Umbilical cord (tissue), 2 donors: ENCODE measurements at places on chromosomes 3 and 15.

DNA sequence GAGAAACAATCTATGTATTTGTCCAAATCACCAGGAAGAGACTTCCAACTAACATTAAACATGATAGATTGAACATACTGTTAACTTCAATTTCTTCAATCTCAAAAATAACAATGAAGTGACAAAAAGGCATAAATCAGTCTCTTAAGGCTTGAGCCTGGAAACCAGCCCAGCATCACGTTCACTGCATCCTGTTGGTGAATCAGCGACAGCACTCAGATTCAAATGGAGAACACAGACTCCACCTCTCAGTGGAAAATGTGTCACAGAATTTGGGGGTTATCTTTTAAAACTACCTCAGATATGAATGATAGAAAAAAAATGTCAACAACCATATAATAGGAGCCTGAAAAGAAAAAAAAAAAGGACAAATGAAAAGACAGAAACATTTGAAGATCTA, 212.0 kb downstream of the MINAR1 start:
- no peak for DNase-seq

DNA sequence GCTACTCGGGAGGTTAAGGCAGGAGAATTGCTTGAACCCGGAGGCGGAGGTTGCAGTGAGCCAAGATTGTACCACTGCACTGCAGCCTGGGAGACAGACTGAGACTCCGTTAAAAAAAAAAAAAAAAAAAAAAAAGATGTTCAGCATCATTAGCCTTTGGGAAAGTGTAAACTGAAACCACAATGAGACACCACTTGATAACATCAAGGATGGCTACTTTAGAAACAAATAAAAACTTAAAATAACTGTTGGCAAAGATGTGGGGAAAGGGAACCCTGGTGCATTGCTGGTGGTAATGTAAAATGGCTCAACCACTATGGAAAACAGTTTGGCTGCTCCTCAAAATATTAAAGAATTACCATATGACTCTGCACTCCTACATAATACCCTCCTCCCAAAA, 1.9 kb downstream of the LEO1 start:
- no peak for DNase-seq

DNA sequence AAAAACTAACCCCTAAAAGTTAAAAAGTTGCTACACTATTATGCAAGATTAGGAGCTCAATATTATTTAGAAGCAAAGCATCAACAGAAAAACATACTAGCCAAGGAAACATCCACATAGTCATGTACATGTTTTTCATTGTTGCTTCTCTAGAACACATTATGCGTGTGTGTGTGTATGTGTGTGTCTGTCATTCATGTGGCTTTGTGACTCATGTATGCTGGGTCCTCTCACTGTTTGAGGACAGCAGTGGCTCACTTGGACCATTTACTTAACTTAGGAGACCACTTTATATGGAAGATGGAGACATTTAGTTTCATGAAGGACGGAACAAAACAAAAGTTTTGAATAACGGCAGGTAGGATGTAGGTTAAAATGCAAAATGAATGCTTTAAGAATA, 219.4 kb upstream of the THBS1 start:
- no peak for DNase-seq

- DNase-seq: no peak
Measured at GRCh38 chr3:195893044-195893395, 15.3 kb downstream of the TNK2 start.

DNA sequence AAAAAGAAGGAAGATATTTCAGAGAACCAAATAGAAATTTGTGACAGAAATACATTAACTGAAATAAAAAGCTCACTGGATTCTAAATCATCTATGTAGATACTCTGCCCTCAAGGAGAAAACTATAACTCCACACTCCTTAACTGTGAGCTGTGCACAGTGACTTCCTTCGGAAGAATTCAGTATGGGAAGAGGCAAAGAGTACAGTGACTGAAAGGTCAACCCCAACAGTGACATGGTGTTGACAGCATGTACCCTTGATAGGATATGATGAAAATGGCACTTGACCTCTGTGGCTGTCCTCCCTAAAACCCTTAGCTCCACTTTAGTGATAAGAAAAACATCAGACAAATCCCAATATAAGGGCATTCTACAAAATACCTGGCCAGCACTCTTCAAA, 165.5 kb downstream of the ATP10A start:
- no peak for DNase-seq

DNA sequence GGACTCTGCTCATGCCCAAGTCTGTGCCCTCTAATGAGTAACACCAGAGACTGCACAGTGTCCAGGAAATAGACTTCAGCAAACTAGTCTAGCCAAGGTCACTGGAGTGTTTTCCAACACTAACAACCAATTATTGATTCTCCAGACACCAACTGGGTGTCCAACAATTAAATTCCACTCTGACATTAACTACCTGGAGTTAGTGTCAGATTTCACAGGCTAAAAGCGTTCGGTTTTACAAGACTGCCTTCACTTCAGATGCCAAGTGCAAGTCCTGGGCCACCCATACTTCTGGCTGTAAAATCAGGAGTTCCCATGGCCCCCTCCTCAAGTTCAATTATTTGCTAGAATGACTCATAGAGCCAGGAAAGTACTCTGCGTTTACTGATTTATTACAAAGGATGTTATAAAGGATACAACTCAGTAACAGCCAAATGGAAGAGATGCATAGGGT, 20.8 kb upstream of the CFAP161 start:
- no peak for DNase-seq

DNA sequence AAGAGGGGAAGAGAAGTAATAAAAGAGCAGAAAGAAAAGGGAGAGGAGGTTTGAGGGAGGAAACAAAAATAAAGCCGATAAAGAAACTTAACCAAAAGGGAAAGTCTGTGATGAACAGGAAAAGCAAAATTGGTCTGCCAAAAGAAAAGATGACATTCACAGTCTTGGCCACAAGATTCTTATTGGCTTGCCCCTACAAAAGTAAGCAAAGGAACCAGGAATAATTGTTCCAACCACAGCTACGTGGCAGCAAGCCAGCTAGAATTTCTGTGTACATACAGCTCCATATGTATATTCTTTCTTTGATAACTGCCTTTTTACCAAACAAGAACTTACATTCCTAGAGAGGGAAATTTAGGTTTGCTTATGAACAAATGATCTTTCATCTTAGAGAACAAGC, 79.6 kb downstream of the MLH1 start:
- DNase-seq: peak; percentile 38
